Foreskin keratinocyte (primary cell): ENCODE measurements at places on chromosomes 11 and 22. TPM values are rescaled to one million over a fixed set of nuclear protein-coding genes. Genes with fewer than 3 reads are reported as not detected.
A peak's percentile ranks its signal among the peaks of the same experiment; 100 is the strongest.

DNA sequence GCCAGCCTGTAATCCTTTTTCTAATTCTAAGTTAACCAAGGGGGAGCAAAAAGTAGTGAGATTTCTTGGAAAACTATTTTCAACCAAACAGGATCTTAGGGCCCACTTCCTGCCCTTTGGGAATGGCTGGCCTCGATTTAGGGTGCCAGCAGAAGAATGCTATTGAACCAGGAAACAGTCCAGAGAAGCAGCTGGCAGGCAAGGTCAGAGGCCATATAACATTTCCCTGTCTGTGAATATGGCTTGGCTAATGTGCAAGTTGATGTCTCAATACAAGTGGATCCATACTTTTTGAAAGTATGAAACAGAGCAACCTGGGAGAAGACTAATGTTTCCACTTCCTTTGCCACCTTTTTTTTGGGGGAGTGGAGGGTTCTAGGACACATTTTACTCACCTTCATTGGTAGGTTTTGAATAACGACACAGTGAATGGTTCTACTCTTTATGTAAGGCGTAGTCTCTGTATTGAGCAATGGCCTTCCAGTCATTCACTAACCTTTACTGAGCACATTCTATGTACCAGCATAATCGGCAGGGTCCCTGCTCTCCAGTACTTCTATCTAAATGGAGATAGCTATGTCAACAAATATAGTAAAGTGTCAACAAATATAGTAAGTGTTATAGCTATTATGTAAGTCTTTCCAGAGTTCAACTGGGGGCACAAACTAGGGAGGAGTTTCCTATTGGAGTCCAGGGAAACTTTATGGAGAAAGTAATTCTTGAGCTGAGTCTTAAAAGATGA lies 34.2 kb upstream of the RRM1 start:
- no peak for DNase-seq

GRCh38 chr11:92965196-92965595 lies 4.3 kb upstream of the MTNR1B start:
- no peak for DNase-seq

- no peak for DNase-seq
Measured at GRCh38 chr11:64711138-64711955, 11.7 kb downstream of the NRXN2 start.

DNA sequence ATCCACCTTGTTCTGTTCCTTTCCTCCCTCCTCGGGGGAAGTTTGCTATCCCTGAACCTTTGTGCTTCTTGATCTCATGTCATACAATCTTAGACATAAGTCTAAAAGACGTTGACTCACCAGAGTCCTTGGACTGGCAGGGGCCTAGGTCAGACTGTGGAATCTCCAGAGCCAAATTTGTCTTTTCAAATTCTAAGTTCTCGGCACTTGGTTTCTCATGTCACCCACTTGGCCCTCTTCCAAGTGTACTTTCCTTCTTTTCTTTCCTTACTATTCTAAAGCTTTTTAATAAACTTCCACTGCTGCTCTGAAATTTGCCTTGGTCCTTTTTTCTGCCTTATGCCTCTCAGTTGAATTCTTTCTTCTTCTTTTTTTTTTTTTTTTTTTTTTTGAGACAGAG lies 30.1 kb upstream of the SMPD1 start:
- DNase-seq: no peak

DNA sequence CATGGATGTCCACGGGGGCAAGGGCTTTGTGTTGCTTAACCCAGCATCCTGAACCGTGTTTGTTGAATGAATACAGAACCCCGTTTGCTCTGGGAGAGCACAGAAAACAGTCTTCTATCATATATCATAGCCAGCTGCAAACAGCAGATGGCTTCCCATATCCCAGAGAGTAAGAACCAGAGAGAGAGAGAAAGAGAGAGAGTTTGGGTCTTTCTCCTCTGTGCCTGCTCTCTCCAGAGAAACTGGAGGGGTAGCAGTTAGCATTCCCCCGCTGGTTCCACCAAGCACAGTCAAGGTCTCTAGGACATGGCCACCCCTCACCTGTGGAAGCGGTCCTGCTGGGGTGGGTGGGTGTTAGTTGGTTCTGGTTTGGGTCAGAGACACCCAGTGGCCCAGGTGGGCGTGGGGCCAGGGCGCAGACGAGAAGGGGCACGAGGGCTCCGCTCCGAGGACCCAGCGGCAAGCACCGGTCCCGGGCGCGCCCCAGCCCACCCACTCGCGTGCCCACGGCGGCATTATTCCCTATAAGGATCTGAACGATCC lies 440 bp upstream of the TIMP3 start:
- DNase-seq: no peak

DNA sequence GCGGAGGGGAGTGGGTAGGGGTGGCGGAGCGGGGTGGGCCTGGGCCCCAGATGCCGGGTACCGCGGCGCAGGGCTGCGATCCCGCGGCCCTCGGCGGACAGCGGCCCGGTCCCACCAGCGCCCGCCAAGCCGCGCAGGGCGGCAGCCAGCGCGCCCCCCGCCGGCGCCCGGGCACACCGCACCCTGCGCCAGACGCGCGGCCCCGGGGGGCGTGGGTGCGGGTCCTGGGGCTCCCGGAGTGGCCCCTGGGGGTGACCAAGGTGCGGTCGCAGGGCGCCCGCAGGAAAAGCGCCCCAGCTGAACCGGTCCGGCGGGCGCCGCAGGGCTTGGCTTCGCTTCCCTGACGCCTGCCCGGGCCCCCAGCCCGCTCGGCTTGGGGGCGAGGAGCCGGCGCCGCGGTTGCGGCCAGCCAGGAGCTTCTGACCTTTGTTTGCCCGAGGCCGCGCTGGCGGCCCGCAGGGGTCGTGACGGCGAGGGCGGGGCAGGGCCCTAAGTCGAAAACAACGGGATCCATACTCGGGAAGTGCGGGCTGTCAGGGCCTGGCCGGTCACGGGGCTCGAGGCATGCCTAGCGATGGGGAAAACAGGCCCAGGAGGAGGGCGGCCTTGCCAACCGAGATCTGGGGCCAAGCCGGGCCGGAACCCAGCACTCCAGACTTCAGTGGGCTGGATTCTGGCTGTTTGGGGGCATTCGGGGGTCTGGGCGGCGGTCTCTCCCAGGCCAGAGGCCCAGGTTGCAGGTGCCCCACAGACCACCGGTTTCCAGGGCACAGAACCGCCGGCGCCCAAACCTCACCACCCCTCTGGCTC lies 581 bp upstream of the AP5B1 start:
- DNase-seq: no peak

- DNase-seq: no peak
Measured at GRCh38 chr22:46001046-46001425, 24.1 kb upstream of the WNT7B start.

- no peak for DNase-seq
Measured at GRCh38 chr11:16136792-16137390, 219.5 kb downstream of the SOX6 start.

- peak; percentile 49 for DNase-seq
Measured at GRCh38 chr22:24305260-24305692, 34.6 kb downstream of the SPECC1L start.

DNA sequence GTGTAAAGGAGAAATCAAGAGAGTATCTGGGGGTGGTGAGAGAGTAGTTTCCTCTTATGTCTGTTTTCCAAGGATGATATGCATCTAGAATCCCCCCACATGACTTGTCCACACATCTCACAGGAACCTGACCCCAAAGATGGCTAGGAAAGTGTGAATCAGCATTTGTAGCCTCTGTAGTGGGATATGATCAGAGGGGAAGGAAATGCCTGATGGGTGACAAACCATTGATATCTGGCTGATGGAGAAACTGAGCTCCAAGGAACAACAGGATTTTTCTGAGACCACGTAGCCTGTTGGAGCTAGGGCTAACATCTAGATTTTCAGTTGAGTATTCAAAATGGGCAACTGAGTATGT lies 369.4 kb downstream of the DDX10 start:
- DNase-seq: no peak

DNA sequence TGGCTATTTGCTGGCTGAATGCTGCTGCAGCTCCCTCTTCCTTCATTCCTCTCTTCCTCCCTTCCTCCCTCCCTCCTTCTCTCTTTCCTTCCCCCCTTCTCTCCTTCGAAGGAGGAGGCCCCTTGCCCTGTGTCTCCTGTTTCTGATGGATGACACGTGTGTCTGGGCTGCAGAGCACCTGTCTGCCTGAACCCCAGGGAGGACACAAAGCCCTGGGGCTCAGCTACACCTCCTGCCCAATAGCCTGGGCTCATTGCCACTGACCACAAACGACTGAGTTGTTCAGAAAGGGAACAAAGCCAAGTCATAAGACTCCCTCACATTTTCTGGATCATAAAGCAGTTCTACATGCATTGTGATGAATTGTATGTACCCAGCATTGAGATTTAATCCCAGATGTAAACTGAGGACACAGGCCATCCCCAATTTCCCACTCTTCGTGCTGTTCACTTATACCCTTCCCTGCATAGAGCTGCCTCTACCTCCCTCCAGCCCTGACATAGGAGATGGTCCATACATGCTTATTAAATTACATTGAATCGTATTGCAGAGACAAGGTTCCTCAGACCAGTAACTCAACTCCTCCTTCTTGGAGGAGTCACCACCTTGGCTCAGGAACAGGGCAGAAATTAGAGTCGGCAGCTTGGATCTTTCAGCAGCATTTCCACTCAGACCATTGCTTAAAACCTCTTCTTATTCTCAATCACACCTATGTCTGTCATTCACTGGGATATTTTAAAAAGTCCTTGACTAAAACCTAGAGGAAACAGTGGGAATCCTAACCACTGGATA lies 1.2 kb downstream of the CSRP3 start:
- no peak for DNase-seq

- no peak for DNase-seq
Measured at GRCh38 chr11:11293798-11294550, 59.1 kb downstream of the CSNK2A3 start.

GRCh38 chr22:48579043-48579927 lies 1248.4 kb downstream of the BRD1 start:
- DNase-seq: no peak

ARHGAP8 gene
- 15.8 and 16.5 TPM in 2 replicates for total RNA-seq

KCNE3 gene
- 0.07 TPM in 2 replicates for total RNA-seq

NOX4 gene
- 0.10 TPM in 1 of 2 replicates, not detected in the other for total RNA-seq

MYEOV gene
- 3.0 and 5.4 TPM in 2 replicates for total RNA-seq

OR4A16 gene
- total RNA-seq: not detected in 2 replicates

MAJIN gene
- total RNA-seq: 0.04 TPM in 1 of 2 replicates, not detected in the other

DEFB131B gene
- total RNA-seq: not detected in 2 replicates

WBP2NL gene
- total RNA-seq: 0.07 and 0.41 TPM in 2 replicates
